Ecto neural progenitor cell (in vitro differentiated cells): ENCODE measurements at places on chromosomes 5 and 9.

DNA sequence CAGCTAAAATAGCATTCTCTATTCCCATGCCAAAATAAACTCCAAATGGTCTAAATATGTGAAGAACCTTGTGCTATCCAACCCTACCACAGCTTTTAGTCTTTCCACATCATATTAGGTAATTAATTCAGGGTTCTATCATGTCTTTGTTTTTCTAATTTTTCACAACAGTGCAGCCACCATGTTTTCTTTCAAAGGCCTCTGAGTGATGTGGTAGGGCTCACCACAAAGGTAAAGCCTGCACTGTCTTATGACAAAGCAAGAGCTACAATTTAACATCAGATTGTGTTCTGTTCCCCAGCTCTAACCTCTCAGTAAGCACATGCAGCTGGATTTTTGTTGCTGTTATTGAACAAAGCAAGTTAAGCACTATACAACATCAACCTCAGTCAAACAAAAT lies 52.4 kb downstream of the MEF2C start:
- DNase-seq, result no peak

DNA sequence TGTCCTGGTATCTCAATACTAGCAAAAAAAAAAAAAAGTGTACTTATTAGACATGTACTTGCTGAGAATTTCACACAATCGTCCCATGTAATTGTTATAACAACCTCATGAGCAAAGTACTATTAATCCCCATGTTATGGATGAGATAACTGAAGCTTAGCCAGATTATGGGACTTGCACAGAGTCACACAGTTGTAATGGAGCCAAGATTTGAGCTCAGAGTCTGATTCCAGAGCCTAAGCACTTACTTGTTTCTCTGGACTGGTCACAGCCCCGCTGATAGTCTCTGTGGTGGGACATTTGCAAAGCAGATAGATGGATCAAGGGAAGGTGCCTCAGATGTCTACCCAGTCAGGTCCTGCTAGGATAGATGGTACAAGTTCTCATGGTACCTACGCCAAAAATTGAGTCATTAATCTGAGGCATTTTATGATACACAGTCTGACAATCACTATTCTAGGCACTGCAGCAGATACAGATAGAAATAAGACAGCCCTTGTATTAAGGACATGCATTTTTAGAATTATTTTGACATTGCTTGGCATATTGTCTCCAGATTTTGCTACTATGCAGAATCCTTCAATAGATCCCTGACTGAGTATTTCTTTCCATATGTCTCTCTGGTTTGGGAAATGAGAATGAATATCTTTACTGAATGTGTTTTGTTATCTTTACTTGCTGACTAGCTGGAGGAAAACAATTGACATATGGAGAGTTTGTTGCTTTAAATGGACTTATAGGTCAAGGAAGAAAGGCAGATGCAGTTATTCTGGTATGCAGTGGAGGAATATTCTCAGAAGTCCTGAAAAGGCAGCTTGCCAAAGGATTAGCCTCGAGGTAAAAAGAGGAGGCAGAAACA lies 149.5 kb downstream of the ADAMTSL1 start:
- no peak for DNase-seq

DNA sequence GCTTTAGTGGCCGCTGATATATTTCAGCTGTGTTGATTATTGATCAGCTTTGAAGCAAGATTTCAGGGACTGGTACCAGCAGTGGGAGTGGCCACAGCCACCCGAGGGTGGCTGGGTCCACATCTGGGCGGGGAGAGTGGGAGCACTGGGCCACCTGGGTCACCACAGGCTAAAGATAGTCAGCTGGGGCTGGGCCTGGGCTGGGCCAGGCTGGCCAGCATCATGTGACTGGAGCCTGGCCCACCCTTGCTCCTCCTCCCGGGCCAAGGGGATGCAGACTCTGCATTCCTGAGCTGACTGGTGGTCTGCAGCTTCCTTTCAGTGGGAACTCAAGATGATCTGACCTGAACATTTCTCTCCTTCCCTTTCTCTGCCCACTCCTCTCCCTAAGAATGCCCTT lies 27.1 kb downstream of the LARP1 start:
- DNase-seq, result peak; percentile 62

DNA sequence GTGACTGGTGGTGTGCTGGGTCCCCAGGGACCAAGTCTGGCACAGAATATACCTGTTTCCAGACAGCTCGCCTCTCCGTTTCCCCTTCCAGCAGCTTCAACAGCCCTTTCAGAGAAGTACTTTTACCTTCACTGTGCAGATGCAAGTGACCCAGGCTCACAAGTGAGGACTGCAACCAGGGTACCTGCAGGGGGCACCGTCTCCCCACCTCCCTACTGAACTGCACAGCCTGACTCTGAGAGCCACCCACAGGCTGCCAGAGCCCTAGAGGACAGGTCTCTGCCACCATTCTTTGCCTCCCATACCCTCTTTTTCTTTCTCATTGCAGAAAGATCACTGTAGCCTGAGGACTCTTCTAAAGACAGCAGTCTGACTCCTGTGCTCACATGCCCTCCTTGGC lies 15.4 kb downstream of the IL9 start:
- DNase-seq, result no peak

GRCh38 chr9:128143525-128144238 lies 5.6 kb upstream of the LCN2 start:
- DNase-seq, result no peak

DNA sequence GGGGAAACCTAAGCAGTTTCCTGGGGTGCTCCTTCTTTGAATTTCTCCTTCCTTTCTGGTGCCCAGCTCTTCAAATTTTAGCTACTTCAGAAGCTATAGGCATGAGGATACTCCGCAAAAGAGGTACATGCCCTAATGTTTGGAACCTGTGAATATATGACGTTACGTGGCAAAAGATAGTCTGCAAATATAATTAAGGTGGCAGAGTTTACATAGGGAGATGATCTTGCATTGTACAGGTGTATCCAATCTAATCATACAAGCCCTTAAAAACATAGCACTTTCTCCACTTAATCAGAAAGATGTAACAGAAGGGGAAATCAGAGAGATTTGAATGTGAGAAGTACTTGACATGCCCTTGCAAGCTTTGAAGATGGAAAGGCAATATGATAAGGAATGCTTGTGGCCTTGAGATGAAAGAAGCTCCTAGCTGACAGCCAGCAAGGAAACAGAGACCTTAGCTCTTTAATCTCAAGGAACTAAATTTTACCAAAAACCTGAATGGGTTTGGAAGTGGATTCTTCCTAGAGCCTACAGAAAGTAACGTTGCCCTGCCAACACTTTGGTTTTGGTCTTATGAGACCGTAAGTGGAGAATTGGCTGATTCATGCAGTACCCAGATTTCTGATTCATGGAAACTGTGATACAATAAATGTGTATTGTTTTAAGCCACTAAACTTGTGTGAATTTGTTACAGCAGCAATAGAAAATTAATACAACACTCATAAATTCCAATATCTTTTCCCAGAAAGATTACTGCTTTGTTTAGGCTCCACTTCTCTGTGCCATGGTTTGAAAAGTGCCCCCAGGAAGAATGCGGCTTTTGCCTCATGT lies 268.4 kb downstream of the FAM170A start:
- no peak for DNase-seq

GRCh38 chr5:84265130-84265529 lies 119.5 kb downstream of the EDIL3 start:
- DNase-seq, result no peak

- DNase-seq, result no peak
Observed at GRCh38 chr5:56161927-56162326, 71.2 kb downstream of the ANKRD55 start.

- DNase-seq, result no peak
Observed at GRCh38 chr9:116202219-116202912, 48.8 kb downstream of the PAPPA start.

DNA sequence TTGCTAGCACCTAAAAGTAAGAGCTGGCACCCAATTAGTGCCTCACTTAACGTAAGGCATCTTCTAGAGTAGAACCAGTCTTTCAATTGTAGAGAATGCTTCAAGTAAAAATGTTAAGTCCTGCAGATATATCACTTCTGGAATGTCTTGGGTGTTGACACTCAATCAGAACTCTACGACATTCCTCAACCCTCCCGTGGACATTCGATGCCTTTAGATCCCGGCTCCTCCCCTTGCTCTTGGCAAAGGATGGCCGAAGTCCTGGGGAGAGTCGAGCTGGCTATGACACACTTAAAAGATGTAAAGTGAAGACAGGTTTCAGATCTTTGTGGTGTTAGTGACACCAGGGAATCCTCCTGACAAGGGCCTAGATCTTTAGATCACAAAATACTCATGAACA lies 87.5 kb upstream of the ERCC6L2 start:
- no peak for DNase-seq

- DNase-seq, result no peak
Observed at GRCh38 chr5:34918025-34918424, 2.5 kb downstream of the BRIX1 start.

- no peak for DNase-seq
Observed at GRCh38 chr5:33479311-33479710, 38.5 kb downstream of the TARS1 start.

DNA sequence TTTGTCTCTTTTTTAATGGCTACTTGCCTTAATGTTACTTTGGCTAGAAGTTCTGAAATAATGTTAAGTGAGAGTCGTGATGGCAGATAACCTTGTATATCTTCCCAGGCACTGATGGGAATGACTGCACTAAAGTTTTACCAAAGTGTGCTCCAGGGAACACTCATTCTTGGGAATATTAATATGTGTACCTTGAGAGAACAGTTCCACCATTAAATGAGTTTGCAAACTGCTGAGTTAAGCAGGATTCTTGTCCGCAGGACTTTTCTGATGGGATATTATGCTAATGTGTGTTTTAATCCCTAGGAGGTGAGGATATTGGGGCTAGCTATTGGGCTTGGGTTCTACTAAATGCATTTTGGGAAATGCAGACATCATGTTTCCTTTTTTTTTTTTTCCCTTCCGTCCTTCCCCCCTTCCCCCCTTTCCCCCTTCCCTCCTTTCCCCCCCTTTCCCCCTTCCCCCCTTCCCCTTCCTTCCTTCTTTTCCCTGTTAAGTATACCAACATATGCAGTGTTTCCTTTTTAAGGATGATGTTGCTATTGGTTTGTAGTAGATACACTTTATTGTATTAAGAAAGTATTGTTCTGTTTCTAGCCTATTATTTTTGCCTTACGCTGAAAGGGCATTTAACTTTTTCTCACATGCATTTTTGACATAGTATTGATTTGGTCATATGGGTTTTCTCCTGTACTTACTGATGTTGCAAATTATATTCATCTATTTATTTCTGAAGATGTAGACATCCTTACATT lies 15.5 kb downstream of the ZBTB34 start:
- no peak for DNase-seq

GRCh38 chr5:78187172-78187571 lies 107.3 kb downstream of the AP3B1 start:
- no peak for DNase-seq

DNA sequence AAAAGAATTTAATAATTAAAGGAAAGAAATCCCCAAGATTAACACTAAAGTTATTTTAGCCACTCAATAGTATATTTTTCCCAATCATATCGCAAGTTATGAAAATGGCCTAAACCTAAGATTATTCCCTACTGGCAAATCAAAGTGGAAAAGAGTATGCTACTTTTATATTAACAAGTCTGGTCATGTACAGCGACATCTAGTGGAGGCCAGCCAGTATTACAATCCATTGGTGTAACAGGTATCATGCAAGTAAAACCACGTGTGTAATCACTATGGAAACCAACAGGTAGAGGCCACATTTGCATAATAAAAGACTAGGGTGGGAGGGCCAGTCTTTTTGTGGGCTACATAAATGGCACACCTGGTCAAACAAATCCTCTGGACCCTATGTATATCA lies 976.4 kb upstream of the CDH9 start:
- DNase-seq, result no peak

GRCh38 chr5:111935009-111935408 lies 178.0 kb upstream of the NREP start:
- DNase-seq, result no peak

GRCh38 chr9:35763803-35764202 lies 9.7 kb upstream of the MSMP start:
- no peak for DNase-seq

GRCh38 chr5:119285070-119285916 lies 70.5 kb upstream of the TNFAIP8 start:
- no peak for DNase-seq

DNA sequence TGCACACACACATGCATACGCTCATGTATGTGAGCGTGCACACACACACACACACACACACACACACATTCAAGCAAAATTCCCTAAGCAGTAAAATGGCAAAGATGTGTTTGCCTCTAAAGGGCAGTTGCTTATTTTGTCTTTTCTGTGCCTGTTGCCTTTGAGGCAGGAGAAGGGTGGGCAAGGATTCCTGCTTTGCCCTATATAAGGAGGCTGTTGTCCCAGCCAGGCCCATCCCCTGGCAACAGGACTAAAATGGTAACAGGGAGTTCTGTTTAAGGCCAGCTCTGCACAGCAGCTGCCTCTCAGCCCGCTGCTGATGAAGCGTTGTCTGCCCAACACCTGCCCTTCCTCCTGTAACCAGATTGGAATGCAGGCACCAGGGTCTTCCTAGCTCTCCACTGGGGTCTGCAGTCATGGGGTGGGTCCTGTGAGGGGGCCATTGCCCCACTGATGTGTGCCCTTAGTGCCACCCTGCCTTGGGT lies 64.4 kb downstream of the PPARGC1B start:
- no peak for DNase-seq

GRCh38 chr5:66247176-66247960 lies 103.3 kb downstream of the SREK1 start:
- no peak for DNase-seq

DNA sequence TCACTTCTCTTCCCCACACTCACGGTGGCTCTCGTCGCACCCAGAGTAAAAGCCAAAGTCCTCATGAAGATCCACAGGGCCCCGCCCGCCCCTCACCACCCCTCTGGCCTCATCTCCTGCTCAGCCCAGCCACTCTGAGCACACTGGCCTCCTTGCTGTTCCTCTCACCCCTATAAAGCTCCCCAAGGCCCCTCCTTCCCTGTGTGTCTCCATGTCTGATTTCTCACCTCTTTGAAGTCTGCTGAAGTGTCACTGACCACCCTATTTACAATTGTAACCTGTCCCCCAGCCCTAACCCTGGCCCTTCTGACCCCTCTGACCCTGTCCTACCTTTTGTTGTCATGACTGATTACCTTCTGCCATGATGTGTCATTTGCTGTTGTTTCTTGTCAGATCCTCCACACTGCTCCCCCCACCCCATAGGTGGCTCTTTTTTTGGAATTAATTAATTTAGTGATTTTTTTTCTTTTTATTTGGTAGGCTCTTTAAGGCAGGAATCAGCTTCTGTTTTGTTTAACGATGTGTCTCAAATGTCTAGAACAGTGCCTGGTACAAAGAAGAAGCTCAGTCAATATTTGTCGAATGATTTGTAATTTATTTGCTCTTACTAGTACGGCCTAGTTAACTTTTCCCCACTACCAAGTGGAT lies 90.2 kb downstream of the IQGAP2 start:
- no peak for DNase-seq

DNA sequence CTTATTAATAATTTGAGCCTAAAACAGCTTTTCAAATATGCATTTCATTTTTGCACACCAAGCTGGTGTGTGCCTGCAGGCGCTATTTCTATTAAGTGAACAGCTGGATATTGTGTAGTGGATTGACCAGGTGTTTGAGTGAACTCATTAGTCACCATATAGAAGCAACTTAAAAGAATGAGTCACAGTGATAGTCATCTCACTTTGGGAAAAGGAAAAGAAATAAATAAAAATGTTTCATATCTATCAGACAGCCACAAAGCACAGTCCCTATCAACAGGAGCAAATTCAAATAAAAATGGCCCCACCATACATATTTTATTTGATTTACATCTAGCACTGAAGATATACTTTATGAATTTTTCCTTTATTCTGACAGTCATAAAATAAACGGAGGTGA lies 456.5 kb upstream of the CDH9 start:
- no peak for DNase-seq
